Urothelium cell line (cell line): ENCODE measurements at places on chromosomes 1 and 21.

DNA sequence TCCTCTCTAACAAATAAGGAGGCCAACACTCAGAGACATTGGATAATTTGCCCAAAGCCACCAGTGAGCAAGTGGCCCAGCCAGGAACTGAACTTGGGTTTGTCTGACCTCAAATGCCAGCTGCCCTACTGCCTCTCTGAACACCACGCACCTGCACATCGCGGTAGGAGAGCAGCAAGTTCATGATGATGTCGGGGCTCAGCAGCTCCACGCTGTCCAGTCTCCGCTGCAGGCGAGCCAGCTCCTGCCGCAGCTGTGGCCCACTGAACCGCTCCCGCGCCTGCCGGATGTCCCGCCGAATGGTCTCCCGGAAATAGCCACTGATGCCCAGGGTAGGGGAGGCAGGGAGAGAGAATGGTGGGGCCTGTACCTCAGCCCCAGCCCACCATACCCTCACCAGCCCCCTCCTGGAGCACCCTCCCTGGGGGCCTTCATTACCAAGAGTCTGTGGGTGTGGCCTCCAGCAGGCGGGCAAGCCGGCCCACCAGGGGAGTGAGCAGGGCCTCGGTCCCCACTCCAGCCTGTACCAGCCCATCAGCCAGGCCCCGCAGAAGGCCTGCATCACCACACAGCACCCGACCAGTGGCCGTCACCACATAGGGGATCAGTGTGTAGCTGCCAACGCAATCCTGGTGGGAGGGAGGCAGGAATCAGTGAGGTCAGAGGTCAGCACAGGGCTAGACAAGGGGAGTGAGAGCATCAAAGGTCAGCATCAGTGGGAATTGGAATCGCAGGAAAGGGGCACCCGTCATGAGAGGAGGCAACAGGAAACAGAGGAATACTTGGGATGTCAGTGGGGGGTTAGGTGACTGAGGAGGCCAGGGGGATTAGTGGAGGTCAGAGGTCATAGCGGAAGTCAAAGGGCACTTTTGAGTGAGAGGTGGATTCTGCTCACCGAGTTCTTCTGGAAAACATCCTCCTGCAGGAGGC is 2.7 kb downstream of the MAP3K6 start:
- DNase-seq = no peak

- no peak for DNase-seq
Observed at GRCh38 chr1:11691928-11692711, 610 bp downstream of the DRAXIN start.

GRCh38 chr1:2611031-2611501 is 21.8 kb downstream of the MMEL1 start:
- DNase-seq = no peak

DNA sequence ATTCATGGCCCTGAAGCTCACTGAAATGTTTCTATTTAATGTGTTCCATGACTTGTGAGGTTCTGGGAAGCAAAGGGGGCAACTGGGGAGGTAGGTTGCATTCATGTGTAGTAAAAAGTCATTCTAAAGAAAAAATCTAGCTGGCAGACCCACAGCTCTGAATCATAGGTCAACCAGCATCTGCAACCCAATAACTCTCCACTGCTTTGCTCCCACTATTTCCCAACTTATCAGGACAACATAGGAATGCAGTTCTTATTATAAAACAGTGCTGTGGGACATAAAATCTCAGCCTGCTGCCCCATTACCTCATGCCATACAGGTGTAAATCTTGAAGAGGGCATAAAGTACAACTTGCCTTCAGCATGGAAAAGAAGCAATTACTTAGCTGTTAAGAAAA is 576.1 kb upstream of the PTBP2 start:
- DNase-seq = no peak

DNA sequence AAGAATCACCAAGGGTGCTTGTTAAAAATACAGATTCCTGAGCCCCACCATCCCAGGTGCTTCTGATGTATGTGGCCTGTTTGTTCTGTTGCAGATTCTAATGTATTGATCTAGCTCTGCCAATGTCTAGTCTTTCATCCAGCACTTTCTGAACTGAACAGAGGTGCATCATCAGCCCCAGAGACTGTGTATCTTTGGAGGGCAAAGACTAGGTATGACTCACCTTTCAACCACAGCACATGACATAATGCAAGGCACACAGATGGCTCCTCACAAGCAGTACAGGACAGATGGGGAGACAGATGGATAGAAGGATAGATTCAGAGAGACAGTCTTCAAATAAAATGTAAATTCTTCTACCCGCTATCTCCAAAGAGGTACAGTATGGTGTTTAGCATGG is 32.3 kb downstream of the CD58 start:
- DNase-seq = peak; percentile 77

- DNase-seq = no peak
Observed at GRCh38 chr1:85378534-85378933, 86.4 kb downstream of the DDAH1 start.

GRCh38 chr1:98045211-98045766 is 124.5 kb upstream of the DPYD start:
- DNase-seq = peak; percentile 30

DNA sequence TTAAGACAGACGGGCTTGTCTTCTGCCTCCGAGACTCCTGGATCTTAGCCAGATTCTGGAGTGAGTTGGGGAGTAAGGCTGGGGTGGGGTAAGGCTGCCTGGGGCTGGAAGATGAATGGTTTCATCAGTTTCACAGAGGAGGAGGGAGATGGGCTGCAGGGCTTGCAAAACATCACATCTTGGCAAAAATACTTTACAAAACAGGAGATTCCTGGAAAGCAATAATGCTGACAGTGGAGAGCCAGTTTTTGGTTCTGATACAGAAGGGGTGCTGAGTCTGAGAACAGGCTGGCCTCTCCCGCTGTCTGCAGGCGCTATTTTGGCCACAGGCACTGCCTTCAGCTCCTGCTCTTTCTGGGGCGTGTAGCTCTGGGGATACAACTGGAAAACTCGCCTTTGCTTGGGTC is 83.4 kb upstream of the KCNE2 start:
- DNase-seq = no peak

GRCh38 chr1:5769760-5770159 is 222.5 kb downstream of the NPHP4 start:
- no peak for DNase-seq

DNA sequence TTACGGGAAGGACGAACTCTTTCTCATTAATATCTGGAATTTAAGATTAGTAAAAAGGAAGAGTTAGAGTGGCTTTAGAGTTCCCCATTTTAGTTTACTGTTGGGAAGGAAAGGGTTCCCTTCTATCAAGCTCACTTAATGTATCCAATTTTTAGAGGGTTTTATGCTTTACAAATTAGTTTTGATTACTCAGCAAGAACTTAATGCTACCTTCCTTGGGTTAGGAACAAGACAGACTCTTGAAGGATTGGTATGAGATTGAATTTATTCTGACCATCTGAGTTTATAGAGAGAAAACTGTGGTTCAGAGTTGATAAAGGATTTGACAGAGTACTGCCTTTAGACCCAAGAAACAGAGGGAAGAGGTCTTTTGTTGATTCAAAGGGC is 29.5 kb upstream of the RGS4 start:
- no peak for DNase-seq

- DNase-seq = no peak
Observed at GRCh38 chr1:168392958-168393549, 112.4 kb downstream of the TBX19 start.

- peak; percentile 35 for DNase-seq
Observed at GRCh38 chr1:57489358-57490036, 65.6 kb upstream of the DAB1 start.

DNA sequence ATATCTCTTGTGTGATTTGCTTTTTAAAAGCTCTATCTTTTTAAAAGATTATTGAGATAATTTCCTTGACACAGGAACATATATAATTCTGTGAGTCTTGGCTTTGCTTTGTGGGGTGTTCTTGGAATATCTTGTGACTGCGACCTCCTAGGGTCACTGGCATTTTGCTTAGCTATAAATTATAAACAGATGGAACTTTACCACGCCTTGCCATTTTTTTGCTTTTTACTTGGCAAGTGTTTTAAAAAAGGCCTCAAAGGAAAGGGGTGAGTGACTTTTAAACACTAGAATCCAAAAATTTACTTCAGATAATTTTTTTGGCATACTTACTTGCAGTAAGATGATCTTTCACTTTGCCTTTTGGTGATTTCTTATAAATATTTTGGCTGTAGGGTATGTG is 43.6 kb downstream of the ALG6 start:
- DNase-seq = no peak

DNA sequence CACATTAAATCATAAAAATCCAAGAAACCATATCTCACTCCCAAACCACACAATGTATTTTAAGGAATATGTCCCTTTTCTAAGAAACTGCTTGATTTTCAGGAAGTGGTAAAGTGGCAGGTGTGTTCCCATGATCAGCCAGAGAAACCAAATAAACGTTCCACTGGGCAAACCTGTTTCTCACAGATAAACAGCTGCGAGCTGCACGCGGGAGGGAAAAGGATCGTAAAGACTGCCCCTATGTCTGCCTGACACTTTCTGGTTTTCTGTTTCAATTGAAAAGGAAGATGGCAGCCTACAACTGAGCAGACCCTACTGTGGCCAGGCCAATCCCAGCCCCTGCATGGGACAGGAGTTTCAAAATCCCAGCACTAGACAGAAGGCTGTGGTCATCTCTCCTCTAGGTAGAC is 36.6 kb downstream of the HIVEP3 start:
- DNase-seq = no peak

- DNase-seq = no peak
Observed at GRCh38 chr1:207856276-207857023, 54.5 kb downstream of the CD34 start.

- DNase-seq = no peak
Observed at GRCh38 chr1:201573030-201573429, 34.1 kb downstream of the NAV1 start.

DNA sequence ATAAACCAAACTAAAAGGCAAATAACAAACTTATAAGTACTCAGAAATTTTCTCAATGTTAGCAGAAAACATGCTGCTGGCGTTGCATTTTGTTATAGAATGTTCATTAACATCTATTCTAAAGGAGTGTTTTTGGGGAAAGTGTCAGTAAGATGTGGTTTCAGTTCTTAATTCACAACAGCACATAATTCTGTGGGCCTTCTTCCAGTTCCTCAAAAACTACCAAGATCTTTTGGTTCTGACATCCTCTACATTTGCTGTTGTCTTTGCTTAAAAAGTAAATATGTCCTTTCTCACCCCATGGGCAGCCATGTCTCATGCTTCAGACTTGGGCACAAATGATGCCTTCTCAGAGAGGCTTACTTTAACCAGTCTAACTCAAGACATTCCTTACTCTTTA is 152.5 kb downstream of the CDC7 start:
- no peak for DNase-seq

DNA sequence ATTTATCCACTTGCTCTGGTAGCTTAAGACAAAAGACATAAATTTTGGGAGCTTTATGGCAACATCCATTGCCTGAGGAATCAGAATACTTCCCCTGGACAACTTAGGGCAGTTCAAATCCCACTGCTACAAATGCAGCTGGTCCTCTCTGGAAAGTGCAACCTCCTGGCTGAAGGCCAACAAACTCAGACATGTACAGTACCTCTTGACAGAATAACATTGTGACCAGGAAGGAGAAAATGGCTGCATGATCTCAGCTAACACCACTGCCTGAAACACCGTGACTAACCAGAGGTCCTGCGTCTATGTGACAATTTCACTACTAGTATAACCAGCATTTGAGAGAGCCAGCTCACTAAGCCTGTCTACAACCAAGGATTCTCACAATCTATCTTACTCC is 218.9 kb downstream of the CRB1 start:
- no peak for DNase-seq

DNA sequence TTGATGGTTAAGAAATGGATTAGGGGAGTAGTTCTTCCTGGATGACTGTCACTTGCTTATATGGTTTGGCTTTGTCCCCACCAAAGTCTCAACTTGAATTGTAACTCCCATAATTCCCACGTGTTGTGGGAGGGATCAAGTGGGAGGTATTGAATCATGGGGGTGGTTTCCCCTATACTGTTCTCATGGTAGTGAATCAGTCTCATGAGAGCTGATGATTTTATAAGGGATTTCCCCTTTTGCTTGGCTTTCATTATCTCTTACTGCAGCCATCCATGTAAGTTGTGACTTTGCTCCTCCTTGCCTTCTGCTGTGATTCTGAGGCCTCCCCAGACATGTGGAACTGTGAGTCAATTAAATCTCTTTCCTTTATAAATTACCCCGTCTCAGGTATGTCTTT is 1621.1 kb downstream of the MRPL39 start:
- DNase-seq = no peak

DNA sequence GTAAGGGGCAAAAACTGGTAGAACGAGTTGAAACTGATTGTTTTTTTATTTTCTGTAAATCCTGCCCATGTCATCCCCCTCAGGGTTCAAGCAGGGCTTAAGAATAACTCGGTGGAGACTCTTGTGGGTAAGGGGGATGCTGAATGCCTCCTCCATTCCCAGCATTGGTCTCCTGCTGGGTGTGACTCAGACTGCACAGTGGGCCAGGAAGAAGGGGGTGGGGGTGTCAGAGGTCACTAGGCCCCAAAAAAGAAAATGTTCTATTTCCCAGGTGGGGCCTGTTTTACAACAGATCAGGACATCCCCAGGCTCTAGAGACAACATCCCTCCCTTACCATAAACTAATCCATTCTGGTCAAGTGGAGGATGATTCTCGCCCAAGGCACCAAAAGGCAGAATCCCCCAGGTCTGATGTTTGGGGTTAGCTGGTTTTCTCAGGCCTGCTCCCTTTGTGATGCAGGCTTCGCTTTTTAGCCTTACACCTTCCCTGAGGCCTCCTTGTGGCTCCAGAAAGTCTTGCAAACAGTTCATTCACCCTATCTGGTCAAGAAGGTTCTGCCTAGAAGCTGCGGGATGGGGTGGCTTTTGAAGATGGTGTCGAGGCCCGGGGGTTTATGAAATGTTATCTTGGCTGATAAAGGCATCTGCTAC is 10.7 kb upstream of the GRHL3 start:
- DNase-seq = no peak

GRCh38 chr1:40386359-40386723 is 12.8 kb downstream of the SMAP2 start:
- no peak for DNase-seq

DNA sequence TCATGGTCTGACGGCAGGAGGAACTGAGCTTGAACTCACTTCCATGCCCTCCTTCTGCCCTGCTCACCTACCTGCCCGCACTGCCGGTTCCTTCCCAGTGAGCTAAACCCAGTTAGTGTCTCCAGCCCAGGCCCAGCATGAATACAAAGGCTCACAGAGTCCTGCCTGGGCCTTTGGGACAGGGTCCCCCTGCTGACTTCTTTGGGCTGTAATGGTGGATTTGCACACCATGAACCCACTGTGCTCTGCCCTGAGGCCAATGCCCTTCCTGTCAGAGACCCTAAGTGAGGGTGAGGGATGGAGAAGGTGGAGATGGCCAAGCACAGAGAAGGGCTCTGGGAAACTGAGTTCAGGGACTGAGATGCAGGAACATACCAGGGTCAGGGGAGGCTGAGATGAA is 153.4 kb downstream of the PCP4 start:
- no peak for DNase-seq

GRCh38 chr1:177368255-177368654 is 197.5 kb downstream of the BRINP2 start:
- DNase-seq = no peak
